ENCODE measurements at places on chromosomes 3 and 15. TPM values are rescaled to one million over a fixed set of nuclear protein-coding genes. Genes with fewer than 3 reads are reported as not detected.

GRCh38 chr3:141629976-141630375 is 108.1 kb upstream of the RNF7 start:
- H3K27me3 ChIP-seq = peaks cover 7% of the 10 kb centered on the region
- no peak overlapping the region for H3K4me3 ChIP-seq
- H3K4me1 ChIP-seq = peaks cover 3% of the 10 kb centered on the region
- DNase-seq = no peak
- no peaks in the 10 kb centered on the region for H3K36me3 ChIP-seq

GRCh38 chr3:69142090-69142489 is 19.7 kb upstream of the LMOD3 start:
- H3K4me1 ChIP-seq = no peaks in the 10 kb centered on the region
- no peak overlapping the region for H3K4me3 ChIP-seq
- no peak for DNase-seq
- H3K27me3 ChIP-seq = peaks cover 24% of the 10 kb centered on the region

DNA sequence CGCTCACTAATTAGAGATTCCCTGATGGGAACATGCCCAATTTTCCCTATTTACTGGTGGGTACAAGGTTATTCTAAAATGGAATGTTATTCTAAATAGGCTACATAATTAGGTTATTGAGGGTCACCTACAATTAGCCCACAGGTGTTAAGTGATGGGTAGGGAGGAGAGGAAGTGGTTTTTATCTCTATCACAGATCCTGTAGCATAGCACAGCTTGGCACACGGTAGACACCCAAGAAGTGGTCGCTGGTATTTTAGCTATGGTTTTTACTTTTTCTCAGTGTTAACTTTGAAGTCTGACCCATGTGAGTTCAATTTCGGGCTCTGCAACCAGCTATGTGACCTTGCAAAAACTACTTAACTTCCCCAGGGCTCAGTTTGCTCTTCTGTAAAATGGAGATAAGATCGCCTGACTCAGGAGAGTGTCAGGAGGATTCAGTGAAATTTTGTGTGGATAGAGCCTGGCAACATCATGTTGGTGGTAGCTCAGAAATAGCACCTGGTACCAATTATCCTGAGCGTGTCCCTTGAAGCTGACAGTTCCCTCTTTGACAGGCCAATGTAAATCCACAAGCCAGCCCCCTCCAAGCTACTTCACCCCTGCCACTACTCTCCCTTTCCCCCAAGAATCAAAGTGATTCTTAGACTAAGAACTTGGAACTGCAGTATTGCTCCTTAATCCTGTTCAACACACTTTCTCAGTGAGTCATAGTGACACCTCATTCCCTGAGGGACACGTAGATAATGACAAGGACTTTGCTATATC is 8.7 kb upstream of the LMCD1 start:
- H3K27ac ChIP-seq = no peak overlapping the region
- H3K36me3 ChIP-seq = no peaks in the 10 kb centered on the region
- H3K27me3 ChIP-seq = peaks cover 3% of the 10 kb centered on the region
- DNase-seq = no peak
- H3K4me1 ChIP-seq = no peaks in the 10 kb centered on the region
- no peak overlapping the region for H3K4me3 ChIP-seq

DNA sequence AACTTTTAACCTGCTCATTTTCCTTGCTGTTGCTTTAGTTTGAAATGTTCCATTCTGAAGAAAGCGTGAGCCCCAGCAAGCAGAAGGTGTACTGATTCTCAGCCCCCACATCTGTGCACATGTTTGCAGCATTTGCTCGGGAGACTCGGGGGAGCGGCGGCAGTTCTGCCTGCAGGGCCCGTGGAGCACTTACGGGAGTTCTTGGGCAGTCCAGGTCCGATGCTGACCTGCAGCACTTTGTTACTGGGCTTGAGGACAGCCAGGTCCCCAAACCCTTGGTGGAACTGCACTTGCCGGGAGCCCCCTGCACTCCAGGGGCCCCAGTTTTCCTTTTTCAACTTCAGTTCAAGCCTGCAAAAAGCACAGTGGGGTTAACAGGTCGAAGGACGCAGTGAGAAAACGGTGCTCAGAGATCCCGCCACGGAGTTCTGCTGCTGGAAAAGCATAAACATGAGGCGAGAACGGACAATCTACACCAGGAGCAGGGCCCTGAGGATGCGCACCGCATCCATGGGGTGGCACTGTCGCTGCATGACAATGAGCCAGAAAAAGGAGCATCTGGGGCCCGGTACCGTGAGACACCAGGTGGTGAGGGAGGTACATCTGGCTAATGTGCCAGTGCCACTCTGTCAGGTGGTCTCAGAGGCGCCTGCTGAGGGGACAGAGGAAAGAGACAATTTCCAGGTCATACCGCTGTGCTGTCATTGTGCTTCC is 45.6 kb upstream of the LDHAL6B start:
- DNase-seq = no peak
- no peaks in the 10 kb centered on the region for H3K27me3 ChIP-seq
- peaks cover 3% of the 10 kb centered on the region for H3K4me1 ChIP-seq
- H3K36me3 ChIP-seq = peaks cover 40% of the 10 kb centered on the region
- H3K27ac ChIP-seq = no peak overlapping the region

DNA sequence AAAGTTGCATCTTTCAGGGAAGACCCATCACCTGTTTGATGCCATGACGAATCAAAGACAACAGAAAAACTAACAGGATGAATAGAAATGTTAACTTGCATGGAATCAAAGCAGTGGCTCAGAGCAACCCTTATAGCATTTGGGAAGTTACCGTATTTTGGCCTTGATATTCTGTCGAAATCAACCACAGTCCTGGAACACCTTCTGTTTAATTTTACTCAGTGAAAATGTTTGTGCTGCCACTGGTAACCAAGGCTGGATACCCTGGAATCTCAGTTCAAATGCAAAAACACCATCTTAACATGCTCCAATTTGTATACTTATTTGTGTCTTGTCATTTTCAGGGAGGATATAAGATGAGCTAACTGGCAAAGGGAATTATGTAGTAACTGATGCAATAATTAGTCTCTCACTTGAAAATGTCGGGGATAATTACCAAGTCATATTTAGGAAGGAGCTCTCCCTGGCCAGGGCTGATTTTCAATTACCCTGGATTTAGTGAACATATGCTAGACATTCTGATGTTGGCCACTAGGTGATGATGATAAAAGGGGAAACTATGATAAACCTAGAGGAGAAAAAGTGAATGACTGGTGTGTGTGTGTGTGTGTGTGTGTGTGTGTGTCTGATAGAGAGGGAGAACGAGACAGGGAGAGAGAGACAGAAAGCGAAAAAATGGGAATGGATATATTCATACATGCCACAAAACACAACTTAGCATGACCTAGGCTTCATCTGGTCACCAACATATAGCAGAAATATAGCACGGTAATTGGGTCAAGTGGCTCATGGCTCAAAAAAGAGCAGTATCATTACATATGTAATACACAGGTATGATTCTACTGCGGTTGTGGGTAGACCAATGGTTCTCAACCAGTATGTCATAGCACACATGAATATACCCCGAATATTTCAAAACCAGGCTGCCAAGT is 19.0 kb upstream of the PRICKLE2 start:
- no peak overlapping the region for H3K4me3 ChIP-seq
- H3K27me3 ChIP-seq = no peaks in the 10 kb centered on the region
- no peaks in the 10 kb centered on the region for H3K36me3 ChIP-seq
- H3K4me1 ChIP-seq = no peaks in the 10 kb centered on the region
- DNase-seq = no peak

DNA sequence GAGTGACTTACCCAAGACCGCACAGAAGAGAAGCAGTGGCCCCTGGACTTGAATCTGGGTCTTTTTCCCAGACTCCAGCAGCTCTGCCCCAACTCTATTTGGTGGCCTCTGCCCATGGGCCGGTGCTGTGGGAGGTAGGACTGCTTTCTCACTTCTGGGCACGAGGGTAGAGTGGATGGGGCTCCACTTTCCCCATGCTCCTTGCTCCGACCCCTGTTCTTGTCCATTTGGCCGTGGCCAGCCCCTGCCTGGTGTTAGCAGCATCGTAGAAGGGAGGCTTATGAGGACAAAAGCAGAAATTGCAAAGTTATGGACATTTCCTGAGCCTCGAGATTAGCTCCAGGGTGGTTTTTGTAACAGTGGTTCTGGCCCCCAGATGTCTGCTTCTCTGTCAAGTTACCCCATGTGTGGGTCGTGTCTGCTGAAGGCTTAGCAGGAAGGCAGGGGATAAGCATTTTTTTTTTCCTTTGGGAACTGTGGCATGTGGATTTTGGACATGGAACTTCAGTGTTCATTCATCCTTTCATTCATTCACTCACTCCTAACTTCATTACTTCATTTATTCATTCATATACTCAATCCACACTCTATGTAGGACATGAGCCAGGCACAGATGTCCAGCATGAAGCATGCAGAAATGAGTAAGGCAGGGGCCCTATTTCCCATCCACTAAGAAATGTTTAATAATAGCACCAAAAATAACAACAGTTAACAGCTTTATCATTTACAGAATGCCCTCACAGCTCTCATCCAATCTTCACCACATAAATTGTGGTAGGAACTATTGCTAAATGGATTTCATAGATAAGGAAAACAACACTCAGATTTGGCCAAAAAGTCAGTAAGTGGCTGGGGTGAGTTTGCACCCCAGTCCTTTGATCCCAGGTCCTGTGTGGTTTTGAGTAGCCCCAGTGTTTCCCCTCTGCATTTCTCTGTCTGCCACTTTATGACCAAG is 180.5 kb downstream of the OPA1 start:
- no peak for DNase-seq
- H3K4me3 ChIP-seq = no peak overlapping the region
- no peak overlapping the region for H3K27ac ChIP-seq
- peaks cover 9% of the 10 kb centered on the region for H3K4me1 ChIP-seq

GRCh38 chr3:152961323-152961722 is 126.4 kb downstream of the P2RY1 start:
- no peaks in the 10 kb centered on the region for H3K27me3 ChIP-seq
- no peaks in the 10 kb centered on the region for H3K36me3 ChIP-seq
- no peak overlapping the region for H3K27ac ChIP-seq
- H3K4me3 ChIP-seq = no peak overlapping the region

DNA sequence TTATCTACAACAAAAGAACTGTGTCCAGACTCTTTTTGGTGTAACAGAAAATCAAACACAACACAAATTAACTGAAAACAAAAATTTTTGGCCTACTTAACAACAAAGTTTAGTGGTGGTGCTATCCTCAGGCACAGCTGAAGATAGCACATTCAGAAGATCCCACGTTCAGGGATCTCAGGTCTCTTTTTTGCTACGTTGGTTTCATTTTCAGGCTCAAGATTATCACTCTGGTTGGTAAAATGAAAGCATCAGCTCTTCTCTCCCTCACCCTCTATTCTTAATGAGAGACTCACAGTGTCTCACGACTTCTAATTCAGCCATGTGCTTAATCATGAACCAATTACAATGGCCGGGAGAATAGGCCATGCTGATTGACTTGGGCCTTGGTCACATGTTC is 146.9 kb upstream of the PTPRG start:
- no peaks in the 10 kb centered on the region for H3K4me1 ChIP-seq
- H3K36me3 ChIP-seq = no peaks in the 10 kb centered on the region
- no peak for DNase-seq
- no peak overlapping the region for H3K27ac ChIP-seq

- peaks cover 16% of the 10 kb centered on the region for H3K27me3 ChIP-seq
- no peak for DNase-seq
- H3K27ac ChIP-seq = no peak overlapping the region
- no peak overlapping the region for H3K4me3 ChIP-seq
Measured at GRCh38 chr15:74240002-74240568, 4.0 kb downstream of the CCDC33 start.

- peaks cover 8% of the 10 kb centered on the region for H3K4me1 ChIP-seq
- H3K27me3 ChIP-seq = no peaks in the 10 kb centered on the region
- no peaks in the 10 kb centered on the region for H3K36me3 ChIP-seq
- H3K4me3 ChIP-seq = peak overlapping the region; percentile 6
- no peak for DNase-seq
Measured at GRCh38 chr15:98800437-98801233, 152.3 kb downstream of the IGF1R start.

DNA sequence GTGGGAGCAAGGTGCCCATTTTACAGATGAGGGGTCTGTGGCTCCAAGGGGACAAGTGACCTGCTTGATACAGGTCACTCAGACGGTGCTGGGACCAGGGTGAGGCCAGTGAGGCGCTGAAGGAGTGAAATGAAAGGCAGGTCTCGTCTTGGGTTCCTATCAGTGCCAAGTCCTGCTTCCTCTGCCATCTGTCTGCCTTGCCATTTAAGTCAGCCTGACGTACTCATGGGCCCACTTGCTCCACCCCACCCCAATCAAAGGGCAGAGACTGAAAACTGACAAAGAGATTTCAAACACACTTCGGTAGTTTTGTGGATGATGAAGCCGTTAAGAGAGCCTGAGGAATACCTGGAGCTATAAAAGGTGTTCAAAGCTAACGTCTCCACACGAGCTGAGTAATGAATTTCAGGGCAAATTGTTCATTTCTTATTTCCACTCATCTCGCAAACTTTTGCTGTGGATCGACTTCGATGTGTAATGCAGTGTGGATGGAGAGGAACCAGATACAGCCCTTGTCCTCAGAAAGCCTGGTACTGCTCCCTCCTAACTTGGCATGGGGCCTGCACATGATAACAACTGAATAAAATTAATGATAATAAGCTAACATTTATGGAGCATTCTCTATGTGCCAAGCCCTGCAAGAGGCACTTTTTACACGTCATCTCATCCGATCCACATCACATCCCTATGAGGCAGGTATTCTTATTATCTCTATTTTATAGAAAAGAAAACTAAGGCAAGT is 36.6 kb downstream of the ATP2B2 start:
- H3K4me1 ChIP-seq = peaks cover 3% of the 10 kb centered on the region
- no peak overlapping the region for H3K27ac ChIP-seq
- no peak for DNase-seq

DNA sequence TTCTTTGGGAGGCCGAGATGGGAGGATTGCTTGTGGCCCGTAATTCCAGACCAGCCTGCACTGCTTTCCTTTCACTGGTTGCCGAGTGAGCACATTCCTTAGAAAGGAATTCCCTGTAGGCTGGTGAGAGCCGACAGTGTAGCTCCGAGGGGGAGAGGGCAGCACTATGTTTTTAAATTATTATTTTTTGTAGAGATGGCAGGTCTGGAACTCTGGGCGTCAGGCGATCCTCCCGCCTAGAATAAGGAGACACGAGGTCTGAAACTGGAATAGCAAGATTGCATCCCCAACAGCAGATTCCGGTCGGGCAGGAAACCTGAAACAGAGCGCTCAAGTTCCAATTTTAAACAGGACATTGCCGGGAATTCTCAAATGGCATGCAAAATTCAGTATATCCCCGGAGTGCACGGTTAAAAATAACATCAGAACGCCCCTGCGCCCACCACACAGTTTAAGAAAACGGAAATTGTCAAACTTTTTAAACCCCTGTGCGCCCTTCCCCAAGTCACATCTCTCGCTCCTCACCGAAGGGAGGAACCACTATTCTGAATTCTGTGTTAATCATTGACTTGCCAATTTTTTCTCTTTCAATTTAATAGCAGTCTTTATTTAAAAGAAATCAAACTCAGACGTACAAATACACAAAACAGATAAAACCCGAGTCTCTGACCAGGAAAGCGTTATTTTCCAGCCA is 643 bp upstream of the RNU5B-1 start:
- no peaks in the 10 kb centered on the region for H3K36me3 ChIP-seq
- H3K4me1 ChIP-seq = peaks cover 20% of the 10 kb centered on the region
- DNase-seq = no peak
- H3K4me3 ChIP-seq = peak overlapping the region; percentile 90
- peak overlapping the region; percentile 94 for H3K27ac ChIP-seq

The C2CD4B gene
- total RNA-seq = not detected

The CIB2 gene
- total RNA-seq = 0.88 TPM

The TTLL13 gene
- 0.47 TPM for total RNA-seq

The PLA2G4D gene
- total RNA-seq = not detected

The ACAN gene
- total RNA-seq = not detected

The UROC1 gene
- not detected for total RNA-seq

Data from activated naive CD8-positive, alpha-beta T cell treated with anti-CD3 and anti-CD28 coated beads, Interleukin-2, amount 10 ng/mL, durations not matched to agents 7 days and 5 days (primary cell).